ENCODE measurements at places on chromosomes 7 and 10.

GRCh38 chr7:26186364-26187311 lies 13.9 kb downstream of the HNRNPA2B1 start:
- no peak for DNase-seq

GRCh38 chr7:77550586-77550985 lies 13.5 kb downstream of the PTPN12 start:
- no peak for DNase-seq

GRCh38 chr10:26802527-26802926 lies 58.2 kb downstream of the ABI1 start:
- no peak for DNase-seq

DNA sequence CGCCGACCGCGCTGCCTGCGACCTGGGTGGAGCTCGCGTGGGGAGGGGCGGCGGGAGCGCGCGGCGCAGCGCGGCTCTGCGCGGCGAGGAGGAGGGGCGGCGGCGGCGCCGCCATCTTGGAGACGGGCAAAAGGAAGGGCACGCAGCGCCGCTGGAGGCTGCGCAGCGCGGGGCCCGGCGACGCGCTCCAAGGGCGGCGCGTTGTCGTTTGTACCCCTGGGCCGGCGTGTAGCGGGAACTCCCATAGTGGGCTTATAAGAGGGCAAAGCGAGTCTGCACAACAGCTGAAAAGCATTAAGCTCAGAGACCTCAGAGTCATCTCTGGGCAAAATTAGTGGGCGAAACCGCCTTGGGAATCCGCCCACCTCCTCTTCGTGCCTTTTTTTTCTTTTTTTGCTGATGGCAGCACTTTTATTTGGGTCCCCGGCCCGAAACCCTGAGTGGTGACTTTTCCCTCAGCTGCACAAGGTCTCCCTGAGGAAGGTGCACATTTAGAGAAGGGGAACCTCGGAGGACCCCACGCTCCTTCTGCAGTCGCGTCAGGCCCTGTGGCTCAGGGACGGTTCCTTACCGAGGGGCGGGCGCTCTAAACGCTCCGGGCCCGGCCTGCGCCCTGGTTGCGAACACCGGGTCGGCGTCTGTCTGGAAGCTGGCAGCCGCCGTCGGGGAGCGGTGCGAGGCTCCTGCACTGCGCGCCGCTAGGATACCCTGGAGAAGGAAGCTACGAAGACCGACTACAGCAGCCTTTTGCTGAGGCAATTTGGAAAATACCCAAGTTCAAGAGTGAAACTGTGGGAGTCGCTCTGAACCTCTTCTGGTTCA lies 428 bp upstream of the MCMBP start:
- peak; percentile 87 for DNase-seq

DNA sequence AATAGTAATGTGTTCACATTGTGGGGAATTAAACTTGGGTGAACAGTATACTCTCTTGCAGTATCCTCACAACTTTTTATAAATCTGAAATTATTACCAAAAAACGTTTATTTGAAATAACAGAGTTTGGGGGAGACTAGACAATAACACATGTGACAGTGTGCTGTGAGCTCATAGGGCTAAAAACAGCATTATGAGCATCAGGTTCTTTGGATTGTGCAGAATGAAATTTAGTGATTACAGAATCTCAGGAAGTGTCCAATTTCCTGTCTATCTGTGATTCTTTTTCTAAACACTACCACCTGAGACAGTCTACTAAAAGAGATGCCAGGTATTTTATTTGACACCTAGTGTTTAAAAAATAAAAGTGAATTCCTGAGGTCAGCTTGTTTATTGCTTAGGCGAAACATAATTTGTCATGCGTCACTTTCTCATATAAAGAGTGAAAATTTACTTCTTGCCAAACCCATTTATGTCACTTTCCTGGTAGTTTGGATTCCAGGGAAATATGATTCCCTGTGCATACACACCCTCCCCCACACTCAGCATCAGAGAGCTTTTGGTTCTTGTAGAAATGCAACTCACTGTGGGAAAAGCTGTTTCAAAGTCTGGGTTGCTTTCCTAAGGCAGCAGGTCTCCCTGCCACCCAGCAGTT lies 71.2 kb downstream of the AOAH start:
- DNase-seq = no peak

- DNase-seq = no peak
These were observed 85.9 kb downstream of the CDK6 start for GRCh38 chr7:92750447-92750839.

DNA sequence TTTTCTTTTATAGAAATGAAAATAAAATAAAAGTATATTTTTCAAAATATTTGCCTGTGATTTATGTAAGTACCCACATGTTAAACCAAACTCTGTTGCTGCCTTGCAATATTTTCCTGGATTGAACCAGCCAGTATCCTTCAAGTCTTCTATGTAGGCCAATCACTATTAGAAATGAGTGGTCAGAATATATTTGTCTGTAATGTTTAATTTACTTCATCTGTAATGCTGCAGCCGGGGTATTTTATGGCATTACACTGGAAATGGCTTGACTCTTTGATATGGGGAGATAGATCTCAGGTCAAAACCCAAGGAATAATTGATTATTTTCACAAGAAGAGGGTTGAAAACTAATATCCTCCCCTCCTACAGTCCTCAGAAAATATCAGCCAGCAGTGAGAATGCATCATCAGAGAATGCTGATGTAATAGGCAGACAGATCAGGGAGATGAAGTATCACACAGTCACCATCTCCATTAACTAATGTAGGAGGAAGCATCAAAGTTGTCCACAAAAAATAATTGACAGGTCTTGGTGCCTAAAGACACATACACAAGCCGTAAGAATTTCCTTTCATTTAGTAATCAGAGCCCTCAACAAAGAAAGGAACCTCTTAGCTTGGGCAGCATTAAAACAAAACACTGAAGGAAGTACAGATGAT lies 82.5 kb downstream of the VWDE start:
- no peak for DNase-seq

DNA sequence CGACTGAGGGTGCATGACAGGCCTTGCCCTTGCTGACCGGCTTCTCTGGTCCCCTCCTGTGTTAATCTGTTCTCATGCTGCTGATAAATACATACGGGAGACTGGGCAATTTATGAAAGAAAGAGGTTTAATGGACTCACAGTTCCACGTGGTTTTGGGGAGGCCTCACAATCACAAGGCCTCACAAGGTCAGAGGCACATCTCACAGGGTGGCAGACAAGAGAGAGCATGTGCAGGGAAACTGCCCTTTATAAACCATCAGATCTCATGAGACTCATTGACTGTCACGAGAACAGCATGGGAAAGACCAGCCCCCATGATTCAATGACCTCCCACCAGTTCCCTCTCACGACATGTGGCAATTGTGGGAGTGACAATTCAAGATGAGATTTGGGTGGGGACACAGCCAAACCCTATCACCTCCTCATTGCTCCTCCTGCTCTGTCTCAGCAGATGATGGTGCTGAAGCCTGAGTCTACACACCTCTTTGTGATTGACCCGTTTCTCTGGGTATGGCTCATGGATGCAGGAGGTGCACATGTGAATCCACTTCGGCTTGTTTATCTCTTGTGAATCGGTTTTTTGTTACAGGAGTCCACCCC lies 547.8 kb downstream of the DNAJB6 start:
- no peak for DNase-seq

- no peak for DNase-seq
These were observed 44.6 kb downstream of the RASGEF1A start for GRCh38 chr10:43222210-43222720.

All from endothelial cell (in vitro differentiated cells).